ENCODE measurements at places on chromosomes 11 and 22.

DNA sequence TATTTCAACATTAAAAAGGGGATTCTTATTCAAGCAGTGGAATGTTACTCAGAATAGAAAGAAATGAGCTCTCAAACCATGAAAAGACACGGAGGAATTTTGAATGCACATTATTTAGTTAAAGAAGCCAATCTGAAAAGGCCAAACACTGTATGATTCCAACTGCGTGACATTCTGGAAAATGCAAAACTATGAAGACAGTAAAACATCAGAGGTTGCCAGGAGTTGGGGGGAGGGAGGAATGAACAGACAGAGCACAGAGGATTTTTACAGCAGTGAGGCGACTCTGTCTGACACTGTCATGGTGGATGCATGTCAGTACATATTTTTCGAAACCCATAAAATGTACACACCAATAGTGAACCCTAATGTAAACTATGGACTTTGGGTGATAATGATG is 22.9 kb upstream of the THY1 start:
- no peak for DNase-seq

GRCh38 chr22:47806894-47807293 is 1044.4 kb downstream of the TBC1D22A start:
- no peak for DNase-seq

DNA sequence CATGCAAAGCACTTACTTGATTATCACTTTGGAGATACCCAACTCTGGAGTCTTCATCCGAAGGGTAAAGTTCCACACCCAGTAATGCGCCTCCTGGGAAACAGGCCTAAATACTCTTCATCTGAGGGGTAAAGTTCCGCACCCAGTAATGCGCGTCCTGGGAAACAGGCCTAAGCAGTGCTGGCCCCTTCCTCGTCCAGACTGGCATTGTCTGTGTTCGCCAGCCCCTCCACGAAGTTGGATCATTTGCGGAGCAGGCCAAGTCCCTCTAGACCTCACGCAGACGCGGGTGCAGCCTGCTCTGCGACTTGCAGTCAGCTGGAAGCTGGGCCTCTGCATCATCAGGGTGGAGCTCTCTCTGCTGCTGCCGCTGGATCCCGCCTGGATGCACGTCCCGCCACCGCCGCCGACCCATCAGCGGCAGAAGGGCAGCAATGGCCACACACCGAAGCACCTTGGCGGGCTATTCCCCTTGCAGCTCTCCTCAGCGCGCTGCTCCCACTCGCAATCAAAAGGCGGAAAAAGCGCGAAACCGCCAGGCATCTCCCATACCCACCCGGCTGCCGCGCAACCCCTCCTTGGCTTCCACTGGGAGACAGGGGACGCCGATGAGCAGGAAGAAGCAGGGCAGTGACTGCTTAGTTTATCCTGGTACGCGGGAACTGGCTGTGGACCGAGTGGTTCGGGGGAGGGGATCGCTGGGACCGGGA is 34.1 kb upstream of the GLYATL1 start:
- DNase-seq: no peak

GRCh38 chr11:35905646-35906276 is 38.1 kb upstream of the LDLRAD3 start:
- DNase-seq: no peak

DNA sequence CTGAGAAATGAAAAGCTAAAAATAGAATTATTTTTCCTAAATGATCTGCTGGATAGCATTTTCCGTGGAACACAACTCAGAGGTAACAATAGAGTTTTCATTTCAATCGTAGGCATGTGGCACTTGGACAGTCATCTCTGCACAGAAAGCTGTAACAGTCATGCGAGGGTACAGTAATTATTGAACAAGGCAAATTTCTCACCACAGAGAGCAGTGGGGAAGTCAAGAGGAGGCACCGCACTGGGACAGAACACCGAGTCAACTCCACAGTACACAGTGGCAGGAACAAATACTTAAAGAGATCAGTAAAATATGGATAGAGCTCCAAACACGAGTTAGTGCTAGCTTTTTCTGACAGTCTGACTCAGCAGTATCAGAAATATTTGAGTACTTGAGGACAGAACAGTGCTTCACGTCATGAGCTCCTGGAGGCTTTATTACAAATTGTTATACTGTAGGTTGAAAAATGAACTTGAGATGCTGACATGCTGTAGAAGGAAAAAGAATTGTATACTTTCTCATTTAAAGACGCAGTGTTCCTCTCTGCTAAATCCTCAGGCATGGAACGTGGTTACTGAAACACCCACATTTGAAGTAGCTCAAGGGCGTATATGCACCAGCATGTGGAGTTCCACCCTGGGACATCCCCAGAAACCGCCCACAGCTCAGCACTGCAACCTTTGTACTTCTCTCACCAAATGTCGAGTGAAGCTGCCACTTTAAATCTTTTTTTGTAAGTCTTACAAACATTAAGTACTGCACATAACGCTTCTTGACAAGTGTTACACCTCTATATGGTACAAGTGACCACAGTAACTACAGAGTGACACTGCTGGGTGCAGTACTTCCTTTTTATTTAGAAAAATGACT is 27.4 kb upstream of the YPEL1 start:
- DNase-seq: no peak
